ENCODE measurements at places on chromosomes 1 and 21.

- DNase-seq, result no peak
Measured at GRCh38 chr1:2356911-2357845, 34.2 kb downstream of the MORN1 start.

GRCh38 chr1:65830306-65830705 lies 37.6 kb downstream of the PDE4B start:
- no peak for DNase-seq

DNA sequence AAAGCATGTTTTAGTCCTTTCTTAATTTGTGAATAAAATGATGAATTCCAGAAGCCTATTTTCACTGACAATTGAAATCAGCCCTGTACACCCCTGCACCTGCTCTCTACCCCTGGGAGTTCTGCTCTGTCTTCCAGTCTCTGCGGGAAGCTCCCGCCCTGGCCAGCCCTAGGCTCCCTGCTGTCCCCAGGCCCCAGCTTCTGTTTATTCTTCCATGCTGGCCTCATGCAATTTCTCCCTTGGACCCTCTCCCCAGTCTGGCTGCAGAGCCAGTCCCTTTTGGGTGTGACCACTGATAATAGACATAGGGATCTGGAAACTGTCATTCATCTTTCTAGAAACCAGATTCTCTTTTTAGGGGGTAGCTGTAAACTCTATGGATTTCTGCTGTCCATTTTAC lies 258.6 kb downstream of the GRIK3 start:
- DNase-seq, result no peak

- DNase-seq, result no peak
Measured at GRCh38 chr1:177897998-177898654, 71.7 kb downstream of the SEC16B start.

GRCh38 chr21:33208534-33208933 lies 21.2 kb upstream of the IFNAR2 start:
- DNase-seq, result no peak

DNA sequence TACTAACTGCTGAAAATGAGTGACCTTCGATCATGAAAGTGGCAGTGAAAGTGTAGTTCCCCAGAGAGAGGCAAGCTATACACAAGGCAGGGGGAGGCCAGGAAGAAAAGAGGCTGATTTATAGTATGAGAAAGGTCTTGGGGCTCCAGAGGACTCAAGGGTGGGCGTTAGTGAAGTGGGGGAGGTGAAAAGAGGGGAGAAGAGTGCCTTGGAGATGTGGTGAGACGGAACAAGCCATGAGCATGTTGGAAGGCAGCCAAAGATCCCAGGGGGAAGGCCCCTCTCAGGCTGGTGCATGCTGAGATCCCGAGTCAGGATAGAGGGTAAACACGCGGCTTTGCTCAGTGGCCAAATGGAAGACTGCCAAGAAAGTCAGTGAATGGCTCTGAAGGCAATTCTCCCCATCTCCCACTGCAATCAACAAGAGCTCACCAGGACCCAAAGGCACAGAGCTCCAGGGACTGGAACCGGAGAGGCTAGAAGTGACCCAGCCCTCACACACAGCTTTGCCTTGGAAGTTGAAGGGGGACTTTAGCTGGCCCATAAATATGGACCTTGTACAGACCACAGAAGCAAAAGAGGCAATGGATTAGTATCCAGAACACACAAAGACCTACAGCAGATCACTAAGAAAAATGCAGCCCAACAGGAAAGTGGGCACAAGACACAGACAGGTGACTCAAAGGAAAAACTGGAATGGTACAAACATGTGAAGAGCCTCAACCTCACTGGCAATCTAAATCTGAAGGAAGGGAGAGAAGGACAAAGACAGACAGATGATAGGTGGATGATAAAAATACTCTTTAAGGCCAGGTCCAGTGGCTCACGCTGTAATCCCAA lies 49.6 kb downstream of the HSF2BP start:
- DNase-seq, result peak; percentile 90

DNA sequence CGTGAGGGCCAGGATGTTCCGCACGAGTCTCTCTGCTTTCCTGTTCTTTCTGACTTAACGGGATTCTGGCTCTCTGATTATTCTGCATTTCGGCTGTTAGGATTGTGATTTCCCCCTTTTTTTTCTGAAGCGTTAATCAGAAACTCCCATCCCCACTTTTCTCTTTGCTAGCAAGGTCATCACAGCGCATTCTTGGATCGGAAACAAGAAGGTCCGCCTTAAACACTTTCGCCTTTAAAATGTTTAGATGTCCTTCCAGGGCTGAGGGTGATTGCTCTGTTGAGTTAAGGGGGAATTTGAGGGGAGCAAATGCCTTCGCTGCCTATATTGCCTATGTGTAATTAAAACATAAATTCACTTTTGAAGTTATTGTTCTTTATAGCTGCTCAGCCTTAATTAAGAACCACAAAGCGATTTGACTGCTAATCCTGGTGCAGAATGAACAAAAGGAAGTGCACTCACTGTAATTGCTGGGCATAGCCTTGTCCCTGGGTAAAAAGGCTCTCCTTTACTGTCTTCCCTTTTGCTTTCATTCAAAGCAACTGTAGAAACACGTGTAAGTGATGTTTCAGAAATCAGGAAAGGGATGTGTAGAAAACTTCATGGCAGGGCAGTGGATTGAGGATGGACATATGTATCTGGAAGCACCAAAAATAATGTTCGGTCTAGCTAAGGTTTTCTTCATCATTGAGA lies 1.2 kb downstream of the LAMC1 start:
- peak; percentile 24 for DNase-seq

DNA sequence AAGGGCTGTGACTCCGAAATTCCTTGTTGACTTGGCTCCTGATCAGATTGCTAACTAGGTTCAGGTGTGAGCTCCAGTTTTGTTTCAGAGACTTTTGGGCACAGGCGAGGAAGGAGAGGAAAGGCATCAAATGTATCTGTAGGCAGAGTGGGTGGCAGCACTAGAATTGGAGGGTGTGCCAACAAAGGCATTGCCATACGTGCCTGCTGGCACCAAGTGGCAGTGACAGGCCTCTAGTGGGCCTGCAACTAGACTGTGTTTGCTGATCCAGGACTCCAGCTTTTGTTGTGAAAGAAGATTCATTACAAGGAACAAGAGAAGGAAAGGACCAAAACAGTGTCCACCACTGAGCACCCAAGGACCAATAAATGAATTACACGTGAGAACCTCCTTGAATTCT lies 79.5 kb downstream of the TM2D1 start:
- DNase-seq, result no peak

GRCh38 chr1:29211086-29212030 lies 19.4 kb downstream of the MECR start:
- no peak for DNase-seq

- DNase-seq, result no peak
Measured at GRCh38 chr1:109048335-109048734, 6.4 kb upstream of the WDR47 start.

- peak; percentile 54 for DNase-seq
Measured at GRCh38 chr1:246155923-246156322, 351.2 kb downstream of the SMYD3 start.

- DNase-seq, result no peak
Measured at GRCh38 chr21:16840538-16840937, 672.3 kb upstream of the CXADR start.

- no peak for DNase-seq
Measured at GRCh38 chr21:42013376-42013775, 3.2 kb upstream of the ZBTB21 start.

GRCh38 chr1:113987259-113987658 lies 8.0 kb downstream of the OLFML3 start:
- DNase-seq, result peak; percentile 39

DNA sequence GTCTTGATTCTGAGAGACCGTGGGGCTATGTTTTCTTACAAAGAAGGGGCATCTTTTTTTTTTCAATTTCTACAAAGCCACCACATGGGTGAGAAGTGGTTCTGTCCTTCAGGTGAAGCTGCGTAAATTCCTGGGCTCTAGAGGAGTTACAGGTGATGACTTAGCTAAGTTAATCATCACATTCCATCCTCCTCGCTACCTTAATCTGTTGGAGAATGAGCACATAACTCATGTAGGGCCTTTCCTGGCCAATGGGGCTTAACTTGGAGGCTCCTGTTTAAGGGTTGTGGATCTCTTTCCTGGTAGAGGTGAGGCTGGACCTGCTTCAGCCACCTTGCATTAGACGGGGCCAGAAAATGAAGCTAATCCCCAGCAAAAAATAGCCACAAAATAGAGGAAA lies 19.9 kb downstream of the REG4 start:
- no peak for DNase-seq

DNA sequence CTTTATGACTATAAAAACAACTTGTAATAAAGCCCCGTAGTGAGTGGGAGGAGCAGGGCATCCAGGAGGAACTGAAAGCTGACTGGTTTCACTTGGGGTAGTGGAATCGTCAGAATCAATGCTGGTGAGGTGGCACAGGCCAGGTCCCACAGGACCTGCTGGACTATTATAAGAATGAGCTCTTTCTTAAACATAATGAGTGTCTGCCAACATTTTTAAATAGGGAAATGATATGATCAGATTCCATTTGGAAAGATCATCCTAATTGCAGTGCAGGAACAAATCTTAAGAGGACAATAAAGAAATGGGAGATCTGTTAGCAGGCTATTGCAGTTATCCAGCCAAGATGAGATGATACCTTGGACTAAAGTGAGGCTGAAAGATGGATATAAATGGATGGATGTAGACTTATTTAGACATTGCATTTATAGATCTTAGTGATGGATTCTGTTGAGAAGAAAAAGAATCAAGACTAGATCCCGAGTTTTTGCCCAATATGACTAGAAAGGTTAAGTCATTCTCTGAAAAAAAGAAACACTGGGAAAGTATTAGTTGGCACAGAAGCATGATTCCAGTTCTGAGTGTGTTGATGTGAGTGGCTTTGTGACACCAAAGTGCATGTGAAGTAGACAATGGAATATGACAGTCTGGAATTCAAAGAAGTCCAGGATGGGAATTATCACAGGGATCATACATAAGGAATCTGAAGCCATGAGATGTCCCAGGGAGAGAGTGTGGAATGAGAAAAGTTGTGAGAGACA lies 153.3 kb upstream of the SGIP1 start:
- no peak for DNase-seq
